NCI-H1092 (cell line): ENCODE measurements at places on chromosomes 12 and 14.
A peak's percentile ranks its signal among the peaks of the same experiment; 100 is the strongest.

GRCh38 chr14:68876976-68877375 lies 84.1 kb upstream of the ZFP36L1 start:
- DNase-seq: no peak

DNA sequence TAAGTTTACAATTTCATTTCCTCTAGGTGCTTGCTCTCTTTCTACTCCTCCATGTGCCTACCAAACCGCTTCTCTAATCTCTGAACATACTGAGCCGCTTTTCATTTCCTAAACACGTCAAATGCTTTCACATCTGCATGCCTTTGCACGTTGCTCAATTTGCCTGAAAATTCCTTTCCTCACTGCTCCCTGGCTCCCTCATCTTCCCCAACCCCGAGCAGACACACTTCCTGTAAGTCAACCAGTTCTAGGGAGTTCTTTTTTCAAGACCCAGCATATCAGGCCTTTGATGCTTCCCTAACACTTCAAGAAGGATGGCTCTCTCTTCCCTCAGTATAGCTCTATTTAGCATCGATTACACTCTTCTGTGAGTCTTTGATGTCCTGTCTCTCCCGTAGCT lies 50.3 kb downstream of the LMO3 start:
- no peak for DNase-seq

DNA sequence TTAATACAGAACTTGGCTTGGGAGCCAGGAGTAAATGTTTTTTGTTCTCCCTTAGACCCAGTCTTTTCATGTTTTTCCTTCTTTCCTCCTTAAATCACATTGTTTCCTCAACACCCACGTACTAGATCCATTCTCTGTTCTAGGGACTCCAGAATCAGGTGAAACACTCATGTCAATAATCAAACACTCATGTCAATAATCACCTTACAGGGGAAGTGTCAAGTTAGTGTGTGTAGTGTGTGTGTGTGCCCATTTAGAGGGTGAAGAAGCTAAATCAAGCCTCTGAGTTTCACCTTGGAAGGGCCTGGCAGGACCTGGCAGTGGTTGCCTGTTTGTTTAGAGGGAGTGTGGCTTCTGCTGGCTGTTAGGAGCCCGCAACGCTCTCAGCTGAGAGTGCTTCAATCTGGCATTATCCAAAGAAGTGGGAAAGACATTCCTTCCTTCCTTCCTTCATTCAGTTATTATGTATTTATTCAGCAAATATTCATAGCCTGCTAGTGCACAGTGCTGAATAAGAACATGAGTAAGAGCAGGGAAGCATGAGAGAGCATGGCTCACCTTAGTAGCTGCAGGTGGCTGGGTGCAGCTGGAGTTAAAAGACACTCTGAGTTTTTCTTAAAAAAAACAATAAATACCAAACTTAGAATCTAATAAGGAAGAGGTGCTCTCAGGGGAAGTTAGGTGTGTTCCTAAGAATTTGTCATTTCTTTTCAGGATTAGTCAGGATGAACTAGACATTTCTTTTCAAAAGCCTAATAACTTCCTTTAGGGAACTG lies 17.6 kb upstream of the EID3 start:
- DNase-seq: peak; percentile 17

DNA sequence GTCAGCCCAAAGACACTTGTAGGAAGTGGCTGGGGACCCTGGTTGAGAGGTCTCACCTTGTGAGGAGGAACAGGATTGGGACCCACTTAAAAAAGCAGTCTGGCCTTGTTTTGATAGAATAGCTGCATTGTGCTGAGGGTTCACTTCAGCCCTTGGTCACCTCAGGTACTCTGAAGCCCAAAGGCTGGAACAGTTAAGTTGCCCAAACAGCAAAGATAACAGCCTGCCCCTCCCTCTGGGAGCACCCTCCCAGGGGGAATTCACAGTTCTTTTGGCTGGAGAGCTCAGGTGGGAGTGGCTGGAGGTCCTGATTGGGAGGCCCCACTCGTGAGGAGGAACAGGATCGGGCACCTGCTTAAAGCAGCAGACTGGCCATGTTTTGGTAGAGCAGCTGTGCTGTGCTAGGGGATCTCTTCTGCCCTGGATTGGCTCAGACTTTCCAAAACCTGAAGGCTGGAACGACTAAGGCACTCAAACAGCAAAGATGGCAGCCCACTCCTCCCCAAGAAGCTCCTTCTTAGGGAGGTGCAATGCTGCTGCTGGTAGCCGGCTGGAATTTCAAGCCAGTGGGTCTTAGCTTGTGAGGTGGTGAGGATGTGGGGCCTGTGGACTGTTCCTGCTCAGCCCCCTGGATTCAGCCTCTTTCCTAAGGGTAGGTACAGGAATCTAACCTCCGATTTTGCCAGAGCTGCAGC lies 143.8 kb upstream of the SLC38A2 start:
- no peak for DNase-seq

GRCh38 chr14:75549169-75549568 lies 26.9 kb downstream of the BATF start:
- no peak for DNase-seq

DNA sequence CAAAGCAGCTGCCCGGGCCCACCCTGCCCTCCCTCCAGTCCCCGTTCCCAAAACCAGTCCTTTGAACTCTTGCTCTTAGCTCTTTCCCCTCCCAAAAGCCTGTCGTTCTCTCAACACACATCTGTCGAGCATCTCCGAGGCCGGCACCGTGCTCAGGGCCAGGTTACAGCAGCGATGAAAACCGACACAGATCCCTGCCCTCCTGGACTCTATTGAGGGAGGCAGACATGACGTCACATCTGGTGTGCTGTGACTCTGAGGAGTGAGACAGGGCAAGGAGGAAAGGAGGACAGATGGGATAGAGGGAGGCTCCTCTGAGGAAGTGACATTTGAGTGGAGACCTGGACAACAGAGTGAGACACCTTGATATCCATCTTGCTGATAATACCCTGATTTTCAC lies 34.6 kb upstream of the PWP1 start:
- DNase-seq: no peak

- no peak for DNase-seq
Observed at GRCh38 chr12:9449181-9449580, 158.5 kb downstream of the KLRB1 start.

GRCh38 chr14:100675699-100676684 lies 50.7 kb upstream of the DLK1 start:
- no peak for DNase-seq

GRCh38 chr12:46920499-46920898 lies 94.7 kb upstream of the SLC38A4 start:
- DNase-seq: no peak

- DNase-seq: no peak
Observed at GRCh38 chr14:75984674-75985073, 889 bp upstream of the IFT43 start.

DNA sequence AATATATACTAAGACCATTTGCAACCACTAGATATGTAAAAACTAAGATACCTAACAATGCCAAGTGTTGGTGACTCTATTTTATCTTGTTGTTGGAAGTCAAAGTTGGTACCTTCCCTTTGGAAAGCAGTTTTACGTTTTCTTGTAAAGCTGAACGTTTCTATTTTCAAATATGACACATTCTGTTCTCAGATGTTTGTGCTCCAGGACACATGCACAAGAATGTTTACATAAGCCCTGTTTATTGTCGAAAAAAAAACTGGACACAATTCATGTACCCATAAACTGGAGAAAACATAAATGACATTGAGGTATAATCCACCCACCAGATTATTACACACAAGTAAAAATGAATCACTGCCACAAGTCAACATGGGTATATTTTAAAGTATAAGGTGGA lies 967.4 kb downstream of the BCL11B start:
- no peak for DNase-seq
